Suprapubic skin (tissue), 4 donors: ENCODE measurements at places on chromosomes 13 and 19. TPM values are rescaled to one million over a fixed set of nuclear protein-coding genes. Genes with fewer than 3 reads are reported as not detected.

The DAND5 gene
- total RNA-seq: not detected

GRCh38 chr13:67493835-67494234 is 263.7 kb upstream of the PCDH9 start:
- H3K4me1 ChIP-seq: no peaks in the 10 kb centered on the region
- H3K27ac ChIP-seq: no peak overlapping the region
- no peak overlapping the region for H3K4me3 ChIP-seq
- no peaks in the 10 kb centered on the region for H3K36me3 ChIP-seq
- H3K27me3 ChIP-seq: no peaks in the 10 kb centered on the region

GRCh38 chr13:104114101-104114500 is 1047.9 kb upstream of the SLC10A2 start:
- H3K27ac ChIP-seq: no peak overlapping the region
- no peak for DNase-seq
- H3K27me3 ChIP-seq: no peaks in the 10 kb centered on the region
- no peaks in the 10 kb centered on the region for H3K36me3 ChIP-seq
- H3K4me1 ChIP-seq: no peaks in the 10 kb centered on the region

GRCh38 chr19:55497763-55498162 is 9.5 kb downstream of the SSC5D start:
- peaks cover 5% of the 10 kb centered on the region for H3K4me1 ChIP-seq
- no peak for DNase-seq
- peaks cover 19% of the 10 kb centered on the region for H3K27me3 ChIP-seq
- H3K36me3 ChIP-seq: no peaks in the 10 kb centered on the region
- no peak overlapping the region for H3K4me3 ChIP-seq
- H3K27ac ChIP-seq: no peak overlapping the region

The UGGT2 gene
- 11.8 TPM for total RNA-seq

The GDF15 gene
- 0.57 TPM for total RNA-seq

DNA sequence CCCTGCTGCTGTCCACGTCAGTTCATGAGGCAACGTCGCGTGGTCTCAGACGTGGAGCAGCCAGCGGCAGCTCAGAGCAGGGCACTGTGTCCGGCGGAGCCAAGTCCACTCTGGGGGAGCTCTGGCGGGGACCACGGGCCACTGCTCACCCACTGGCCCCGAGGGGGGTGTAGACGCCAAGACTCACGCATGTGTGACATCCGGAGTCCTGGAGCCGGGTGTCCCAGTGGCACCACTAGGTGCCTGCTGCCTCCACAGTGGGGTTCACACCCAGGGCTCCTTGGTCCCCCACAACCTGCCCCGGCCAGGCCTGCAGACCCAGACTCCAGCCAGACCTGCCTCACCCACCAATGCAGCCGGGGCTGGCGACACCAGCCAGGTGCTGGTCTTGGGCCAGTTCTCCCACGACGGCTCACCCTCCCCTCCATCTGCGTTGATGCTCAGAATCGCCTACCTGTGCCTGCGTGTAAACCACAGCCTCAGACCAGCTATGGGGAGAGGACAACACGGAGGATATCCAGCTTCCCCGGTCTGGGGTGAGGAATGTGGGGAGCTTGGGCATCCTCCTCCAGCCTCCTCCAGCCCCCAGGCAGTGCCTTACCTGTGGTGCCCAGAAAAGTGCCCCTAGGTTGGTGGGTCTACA is 6.6 kb downstream of the FSTL3 start:
- no peaks in the 10 kb centered on the region for H3K27me3 ChIP-seq
- H3K36me3 ChIP-seq: no peaks in the 10 kb centered on the region
- H3K4me1 ChIP-seq: peaks cover 20% of the 10 kb centered on the region
- H3K4me3 ChIP-seq: no peak overlapping the region
- no peak for DNase-seq

GRCh38 chr19:343941-344624 is 513 bp downstream of the MIER2 start:
- peak overlapping the region; percentile 90 for H3K4me3 ChIP-seq
- no peaks in the 10 kb centered on the region for H3K27me3 ChIP-seq
- peak; percentile 63 for DNase-seq
- peak overlapping the region; percentile 88 for H3K27ac ChIP-seq
- H3K4me1 ChIP-seq: peaks cover 43% of the 10 kb centered on the region

The IZUMO2 gene
- total RNA-seq: not detected

The BRCA2 gene
- 1.9 TPM for total RNA-seq

- H3K27ac ChIP-seq: no peak overlapping the region
- no peaks in the 10 kb centered on the region for H3K36me3 ChIP-seq
- H3K27me3 ChIP-seq: peaks cover 38% of the 10 kb centered on the region
- DNase-seq: no peak
Measured at GRCh38 chr19:3323026-3323425, 43.4 kb upstream of the NFIC start.

The CPAMD8 gene
- 5.4 TPM for total RNA-seq

- H3K36me3 ChIP-seq: peaks cover 35% of the 10 kb centered on the region
- no peaks in the 10 kb centered on the region for H3K27me3 ChIP-seq
- H3K4me3 ChIP-seq: no peak overlapping the region
- no peaks in the 10 kb centered on the region for H3K4me1 ChIP-seq
- peak; percentile 80 for DNase-seq
Measured at GRCh38 chr13:100530671-100531213, 57.8 kb downstream of the GGACT start.

The MUC16 gene
- 0.91 TPM for total RNA-seq

DNA sequence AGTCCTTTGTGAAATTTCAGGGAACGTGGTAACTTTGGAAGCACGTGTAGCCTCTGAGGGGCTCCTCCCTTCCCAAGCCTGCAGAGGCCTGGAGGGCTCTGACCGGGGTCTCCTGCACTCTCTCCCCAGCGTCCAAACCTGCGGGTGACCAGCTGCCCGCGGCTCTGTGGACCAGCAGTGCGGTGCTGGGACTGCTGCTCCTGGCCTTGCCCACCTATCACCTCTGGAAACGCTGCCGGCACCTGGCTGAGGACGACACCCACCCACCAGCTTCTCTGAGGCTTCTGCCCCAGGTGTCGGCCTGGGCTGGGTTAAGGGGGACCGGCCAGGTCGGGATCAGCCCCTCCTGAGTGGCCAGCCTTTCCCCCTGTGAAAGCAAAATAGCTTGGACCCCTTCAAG is 2.7 kb upstream of the TPGS1 start:
- no peaks in the 10 kb centered on the region for H3K27me3 ChIP-seq
- peaks cover 21% of the 10 kb centered on the region for H3K4me1 ChIP-seq
- no peak overlapping the region for H3K27ac ChIP-seq
- DNase-seq: no peak

- H3K4me3 ChIP-seq: peak overlapping the region; percentile 58
- peaks cover 66% of the 10 kb centered on the region for H3K27me3 ChIP-seq
- no peak for DNase-seq
- peak overlapping the region; percentile 78 for H3K27ac ChIP-seq
- peaks cover 57% of the 10 kb centered on the region for H3K4me1 ChIP-seq
- H3K36me3 ChIP-seq: peaks cover 13% of the 10 kb centered on the region
Measured at GRCh38 chr19:10517760-10518443, 655 bp upstream of the S1PR5 start.

The KIR2DL1 gene
- not detected for total RNA-seq

The PNMA8A gene
- total RNA-seq: 0.72 TPM

DNA sequence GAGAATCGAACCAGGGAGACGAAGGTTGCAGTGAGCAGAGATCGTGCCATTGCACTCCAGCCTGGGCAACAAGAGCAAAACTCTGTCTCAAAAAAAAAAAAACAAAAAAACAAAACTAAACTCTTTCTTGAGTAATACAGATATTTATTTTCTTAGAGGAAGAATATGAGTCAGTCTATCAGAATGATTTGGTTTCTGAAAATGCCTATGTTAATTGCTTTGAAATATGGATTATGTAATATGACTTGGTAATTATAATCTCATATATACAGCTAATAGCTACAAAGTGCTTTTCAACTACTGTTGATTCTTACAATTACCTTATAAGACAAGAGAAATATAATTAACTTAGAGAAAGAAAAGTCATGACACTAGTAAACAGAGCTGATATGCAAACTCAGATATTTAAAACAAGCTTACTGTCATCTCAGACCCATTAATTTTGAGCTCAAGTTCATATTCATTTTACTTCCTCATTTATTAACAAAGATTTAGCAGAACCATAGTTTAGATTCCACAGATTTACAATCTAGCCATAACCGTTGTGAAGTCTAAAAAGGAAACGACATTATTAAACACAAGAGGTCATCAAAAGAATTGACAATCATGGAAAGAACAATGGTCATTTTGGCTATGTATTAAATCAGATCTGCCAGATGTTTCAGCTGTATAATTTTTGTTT is 88.0 kb downstream of the TBC1D4 start:
- no peak overlapping the region for H3K27ac ChIP-seq
- H3K4me3 ChIP-seq: no peak overlapping the region
- H3K27me3 ChIP-seq: no peaks in the 10 kb centered on the region
- H3K4me1 ChIP-seq: no peaks in the 10 kb centered on the region
- no peaks in the 10 kb centered on the region for H3K36me3 ChIP-seq

GRCh38 chr13:80508031-80508430 is 167.1 kb upstream of the SPRY2 start:
- H3K4me3 ChIP-seq: no peak overlapping the region
- no peak overlapping the region for H3K27ac ChIP-seq
